A549 treated with CpdA at 1 μM for 4 hours (cell line): ENCODE measurements at places on chromosomes 5 and 9. TPM values are rescaled to one million over a fixed set of nuclear protein-coding genes. Genes with fewer than 3 reads are reported as not detected.

The FCN2 gene
- not detected in 5 replicates for total RNA-seq

The SYK gene
- total RNA-seq: 0.05 to 0.09 TPM in 2 of 5 replicates, not detected in the others

The ALDH1A1 gene
- total RNA-seq: 4,393 to 6,177 TPM (median 4,899 TPM) in 5 replicates

The CYSRT1 gene
- 3.3 to 5.0 TPM (median 4.0 TPM) in 5 replicates for total RNA-seq

The IFNB1 gene
- not detected in 5 replicates for total RNA-seq

The CKMT2 gene
- total RNA-seq: not detected in 5 replicates

The NEURL1B gene
- total RNA-seq: 2.2 to 3.4 TPM (median 2.6 TPM) in 5 replicates

The SHOC1 gene
- 0.01 TPM in 1 of 5 replicates, not detected in the others for total RNA-seq

The GPR107 gene
- total RNA-seq: 23.8 to 30.2 TPM (median 28.7 TPM) in 5 replicates

The C9orf50 gene
- total RNA-seq: not detected in 5 replicates

The PCDHGC5 gene
- total RNA-seq: 0.05 TPM in 1 of 5 replicates, not detected in the others

The PALM2AKAP2 gene
- total RNA-seq: 0.06 to 0.55 TPM (median 0.37 TPM) in 5 replicates

The SPARC gene
- 15.0 to 28.3 TPM (median 21.6 TPM) in 5 replicates for total RNA-seq

The MAMDC4 gene
- total RNA-seq: 1.8 to 5.5 TPM (median 4.6 TPM) in 5 replicates

The SLC45A2 gene
- total RNA-seq: 0.07 to 0.16 TPM in 2 of 5 replicates, not detected in the others

The JAK2 gene
- 2.1 to 3.5 TPM (median 3.0 TPM) in 5 replicates for total RNA-seq

The KIF20A gene
- 42.5 to 52.9 TPM (median 47.0 TPM) in 5 replicates for total RNA-seq

The WNT8A gene
- total RNA-seq: not detected in 5 replicates

The SREK1IP1 gene
- total RNA-seq: 6.8 to 11.0 TPM (median 8.2 TPM) in 5 replicates

The CAMSAP1 gene
- 18.2 to 25.2 TPM (median 20.2 TPM) in 5 replicates for total RNA-seq

The ARHGEF28 gene
- 13.3 to 16.6 TPM (median 14.9 TPM) in 5 replicates for total RNA-seq

The SH3TC2 gene
- total RNA-seq: 0.23 to 0.87 TPM (median 0.43 TPM) in 5 replicates

The SIMC1 gene
- 10.7 to 16.0 TPM (median 15.0 TPM) in 5 replicates for total RNA-seq

The ADAMTS6 gene
- 0.03 to 0.12 TPM (median 0.08 TPM) in 4 of 5 replicates, not detected in the other for total RNA-seq

The ARSI gene
- 33.5 to 52.9 TPM (median 42.9 TPM) in 5 replicates for total RNA-seq

The DNAH5 gene
- 0.78 to 1.4 TPM (median 1.1 TPM) in 5 replicates for total RNA-seq

The EQTN gene
- total RNA-seq: not detected in 5 replicates

The PCDHB14 gene
- total RNA-seq: 0.06 to 0.13 TPM (median 0.09 TPM) in 5 replicates

The TUSC1 gene
- total RNA-seq: 4.8 to 9.0 TPM (median 7.1 TPM) in 5 replicates

The TGFBI gene
- 1,442 to 2,234 TPM (median 1,874 TPM) in 5 replicates for total RNA-seq

The PTPA gene
- total RNA-seq: 121 to 135 TPM (median 133 TPM) in 5 replicates
